Cardiac muscle cell (in vitro differentiated cells and primary cell): ENCODE measurements at places on chromosomes 11 and 22. TPM values are rescaled to one million over a fixed set of nuclear protein-coding genes. Genes with fewer than 3 reads are reported as not detected.

The AQP11 gene
- polyA plus RNA-seq = 2.7 and 5.1 TPM in 2 replicates

GRCh38 chr11:105443623-105444022, 166.2 kb upstream of the GRIA4 start:
- no peak overlapping the region for H3K27ac ChIP-seq
- no peaks in the 10 kb centered on the region for H3K36me3 ChIP-seq
- no peak for DNase-seq
- H3K27me3 ChIP-seq = no peaks in the 10 kb centered on the region
- no peak overlapping the region for H3K4me3 ChIP-seq
- H3K4me1 ChIP-seq = peaks cover 2% of the 10 kb centered on the region

The MGAT3 gene
- 9.9 and 12.3 TPM in 2 replicates for polyA plus RNA-seq

The TCN2 gene
- 7.6 and 7.8 TPM in 2 replicates for polyA plus RNA-seq

DNA sequence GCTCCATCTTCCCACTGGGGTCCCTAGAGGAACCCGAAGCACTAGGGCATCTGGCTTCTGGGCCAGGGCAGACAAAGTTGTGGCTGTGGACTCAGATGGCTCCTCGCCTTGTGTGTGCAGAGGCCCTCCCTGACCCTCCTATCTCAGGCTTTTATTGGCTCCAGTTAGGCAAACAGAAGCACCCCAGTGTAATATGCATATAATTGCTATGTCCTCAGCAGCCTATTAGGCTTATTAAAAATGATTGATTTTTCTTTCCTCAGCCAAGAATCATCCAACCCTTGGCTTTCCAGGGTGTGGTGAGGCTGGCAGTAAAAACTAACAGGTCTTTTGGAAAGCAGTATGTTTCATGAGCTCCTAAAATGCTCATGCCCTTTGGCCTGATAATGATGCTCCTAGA, 22.3 kb downstream of the UPB1 start:
- no peaks in the 10 kb centered on the region for H3K36me3 ChIP-seq
- DNase-seq = no peak
- no peaks in the 10 kb centered on the region for H3K27me3 ChIP-seq
- H3K27ac ChIP-seq = no peak overlapping the region
- no peaks in the 10 kb centered on the region for H3K4me1 ChIP-seq

DNA sequence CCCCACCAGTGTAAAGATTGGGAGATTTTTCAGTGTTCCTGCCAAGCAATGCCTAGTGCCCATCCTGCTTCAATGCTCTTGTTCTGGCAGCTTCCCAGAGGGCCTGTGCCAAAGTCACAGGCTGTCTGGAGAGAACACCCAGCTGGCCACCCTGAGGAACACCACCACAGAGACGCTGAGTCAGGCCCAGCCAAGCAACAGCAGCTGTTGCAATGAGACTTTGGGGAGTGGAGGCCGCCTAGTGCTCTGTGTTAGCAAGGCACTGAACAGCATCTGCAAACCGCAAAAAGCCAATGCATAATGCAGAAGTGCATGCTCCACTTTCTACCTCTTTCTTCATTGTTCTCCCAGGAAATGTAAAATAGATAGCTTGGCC, 168.1 kb downstream of the NXPE2 start:
- H3K36me3 ChIP-seq = no peaks in the 10 kb centered on the region
- no peaks in the 10 kb centered on the region for H3K27me3 ChIP-seq
- H3K27ac ChIP-seq = no peak overlapping the region
- H3K4me1 ChIP-seq = no peaks in the 10 kb centered on the region

The LAYN gene
- 1.1 and 1.7 TPM in 2 replicates for polyA plus RNA-seq

The SHISAL1 gene
- polyA plus RNA-seq = 0.40 and 0.80 TPM in 2 replicates

The C11orf91 gene
- 0.23 TPM in 1 of 2 replicates, not detected in the other for polyA plus RNA-seq

DNA sequence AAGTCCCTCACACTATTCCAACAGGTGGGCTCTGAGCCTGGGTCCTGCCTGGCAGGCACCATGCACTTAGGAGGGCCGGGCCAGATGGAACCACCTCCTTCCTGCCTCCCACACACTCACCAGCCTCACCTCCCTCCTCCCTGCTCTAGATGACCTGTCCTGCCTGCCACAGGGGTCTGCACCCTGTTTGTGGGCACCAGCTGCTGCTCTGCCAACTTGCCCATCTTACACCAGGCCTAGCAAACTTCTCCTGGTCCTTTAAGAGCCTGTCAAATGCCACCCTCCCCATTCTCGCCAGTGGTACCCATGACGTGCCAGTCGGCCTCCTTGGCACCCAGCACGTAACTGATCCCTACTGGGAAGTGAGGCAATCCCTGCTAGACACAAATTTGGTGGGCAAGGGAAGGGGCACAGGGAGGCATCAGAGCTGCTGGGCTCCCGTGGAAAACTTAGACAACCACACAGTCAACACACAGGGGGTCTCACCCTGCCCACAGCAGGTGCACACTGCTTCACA, 3.1 kb downstream of the MOB2 start:
- no peaks in the 10 kb centered on the region for H3K36me3 ChIP-seq
- no peak overlapping the region for H3K4me3 ChIP-seq
- DNase-seq = no peak
- no peak overlapping the region for H3K27ac ChIP-seq
- H3K27me3 ChIP-seq = no peaks in the 10 kb centered on the region

The ACER3 gene
- 9.8 and 13.4 TPM in 2 replicates for polyA plus RNA-seq

DNA sequence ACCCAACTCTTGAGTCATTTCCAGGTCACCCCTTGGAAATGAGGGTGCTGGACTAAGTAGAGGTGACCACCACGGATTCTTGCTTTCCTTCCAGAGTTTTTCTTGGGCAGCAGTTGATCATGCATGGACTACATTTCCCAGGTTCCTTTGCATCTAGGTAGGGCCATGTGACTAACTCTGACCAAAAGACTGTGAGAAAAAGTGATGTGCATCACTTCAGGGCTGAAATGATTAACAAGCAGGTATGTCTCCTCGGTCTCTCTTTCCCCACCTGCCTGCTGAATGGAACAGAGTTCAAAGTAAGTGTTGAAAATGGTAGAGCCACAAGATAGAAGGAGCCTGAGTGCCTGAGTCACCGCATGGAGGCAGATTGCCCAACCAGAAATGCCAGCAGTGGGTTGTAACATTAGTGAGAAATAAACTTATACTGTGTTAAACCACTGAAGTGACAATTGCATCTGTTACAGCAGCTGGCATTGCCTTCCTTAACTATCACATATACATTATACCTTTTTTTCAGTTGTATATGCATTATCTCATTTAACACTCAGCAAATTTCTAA, 113.5 kb downstream of the MN1 start:
- DNase-seq = no peak
- H3K4me1 ChIP-seq = peaks cover 13% of the 10 kb centered on the region
- no peaks in the 10 kb centered on the region for H3K27me3 ChIP-seq
- H3K36me3 ChIP-seq = no peaks in the 10 kb centered on the region
- H3K27ac ChIP-seq = no peak overlapping the region

GRCh38 chr11:2799881-2800654, 85.5 kb downstream of the CDKN1C start:
- no peak for DNase-seq
- H3K4me3 ChIP-seq = no peak overlapping the region
- H3K36me3 ChIP-seq = no peaks in the 10 kb centered on the region
- no peaks in the 10 kb centered on the region for H3K27me3 ChIP-seq
- no peak overlapping the region for H3K27ac ChIP-seq

The TNNT3 gene
- polyA plus RNA-seq = 0.92 and 3.8 TPM in 2 replicates

DNA sequence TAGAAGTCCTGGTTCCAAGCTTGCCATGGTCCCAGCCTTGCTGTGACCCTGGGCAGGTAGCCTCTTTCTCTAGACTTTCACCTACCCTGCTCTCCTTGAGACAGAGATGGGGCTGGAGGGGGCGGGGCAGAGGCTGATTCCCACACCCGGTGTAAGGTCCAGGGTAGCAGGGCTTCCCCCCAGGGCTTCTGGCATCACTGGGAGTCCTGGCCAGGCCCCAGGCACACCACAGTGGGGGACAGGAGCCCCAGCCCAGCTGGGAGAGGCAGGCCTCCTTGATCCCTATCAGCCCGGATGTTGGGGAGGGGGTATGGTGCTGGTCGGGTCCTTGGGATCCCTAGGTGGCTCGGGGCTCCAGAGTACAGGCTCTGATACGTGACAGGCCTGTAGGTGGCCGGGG, 1.7 kb upstream of the NUDT8 start:
- H3K36me3 ChIP-seq = peaks cover 6% of the 10 kb centered on the region
- H3K27me3 ChIP-seq = no peaks in the 10 kb centered on the region
- no peak overlapping the region for H3K4me3 ChIP-seq
- H3K4me1 ChIP-seq = peaks cover 14% of the 10 kb centered on the region
- H3K27ac ChIP-seq = no peak overlapping the region

The SGSM1 gene
- polyA plus RNA-seq = not detected in 2 replicates

The ACR gene
- polyA plus RNA-seq = not detected in 2 replicates

GRCh38 chr11:119693253-119693815, 35.7 kb downstream of the NECTIN1 start:
- no peaks in the 10 kb centered on the region for H3K36me3 ChIP-seq
- no peaks in the 10 kb centered on the region for H3K4me1 ChIP-seq
- H3K4me3 ChIP-seq = no peak overlapping the region
- H3K27me3 ChIP-seq = no peaks in the 10 kb centered on the region

The CYTH4 gene
- not detected in 2 replicates for polyA plus RNA-seq

DNA sequence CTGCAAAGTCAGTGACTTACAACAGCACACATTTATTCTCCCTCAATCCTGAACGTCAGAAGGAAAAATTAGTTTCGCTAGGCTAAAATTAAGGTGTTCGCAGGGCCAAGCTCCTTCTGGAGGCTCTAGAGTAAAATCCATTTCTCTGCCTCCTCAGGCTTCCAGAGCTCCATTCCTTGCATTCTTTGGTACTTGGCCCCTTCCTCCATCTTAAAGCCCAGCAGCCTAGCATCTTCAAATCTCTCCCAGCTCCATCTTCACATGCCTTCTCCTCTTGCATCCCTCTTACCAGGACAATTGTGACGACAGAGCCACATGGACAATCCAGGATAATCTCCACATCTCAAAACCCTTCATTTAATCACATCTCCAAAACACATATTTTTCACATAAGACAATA, 165.0 kb downstream of the GRIA4 start:
- H3K36me3 ChIP-seq = no peaks in the 10 kb centered on the region
- no peak overlapping the region for H3K27ac ChIP-seq
- no peak overlapping the region for H3K4me3 ChIP-seq
- H3K4me1 ChIP-seq = no peaks in the 10 kb centered on the region

DNA sequence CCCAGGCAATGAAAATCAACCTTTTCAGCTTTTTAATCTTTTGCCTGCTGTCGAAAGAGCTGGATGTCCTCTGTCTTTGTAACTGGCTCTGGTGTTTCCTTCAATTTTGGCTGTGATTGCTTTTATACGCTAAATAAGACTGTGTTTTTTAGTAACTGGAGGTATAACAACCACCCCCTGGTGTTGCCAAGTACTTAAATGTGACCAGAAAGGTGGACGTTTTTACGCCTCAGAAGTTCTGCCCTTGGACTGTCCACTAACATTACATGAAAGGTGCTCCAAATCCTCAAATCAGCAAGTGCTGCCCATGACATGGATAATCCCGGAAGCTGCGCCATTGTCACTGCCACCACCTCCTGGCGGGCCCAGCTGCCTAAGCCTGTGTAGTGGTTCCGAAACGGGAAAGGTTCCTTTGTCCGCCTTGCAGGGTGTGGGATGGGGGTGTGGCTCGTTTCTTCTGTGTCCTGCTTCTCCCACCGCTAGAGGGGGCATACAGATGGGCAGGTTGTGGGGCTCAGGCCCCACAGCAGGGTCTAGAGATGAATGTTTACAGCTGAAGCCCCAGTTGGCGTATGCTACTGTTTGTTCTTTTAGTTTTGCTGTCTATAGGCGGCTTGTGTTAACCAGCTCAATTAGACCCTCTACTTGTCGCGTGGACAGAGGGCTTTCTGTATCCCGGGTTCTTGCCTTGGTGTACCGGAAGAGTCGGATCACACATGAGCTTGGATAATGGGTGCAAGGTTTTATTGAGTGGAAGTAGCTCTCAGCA, 82.2 kb upstream of the SEPTIN5 start:
- no peak overlapping the region for H3K27ac ChIP-seq
- no peaks in the 10 kb centered on the region for H3K36me3 ChIP-seq
- no peak overlapping the region for H3K4me3 ChIP-seq
- DNase-seq = peak; percentile 56
- no peaks in the 10 kb centered on the region for H3K4me1 ChIP-seq

DNA sequence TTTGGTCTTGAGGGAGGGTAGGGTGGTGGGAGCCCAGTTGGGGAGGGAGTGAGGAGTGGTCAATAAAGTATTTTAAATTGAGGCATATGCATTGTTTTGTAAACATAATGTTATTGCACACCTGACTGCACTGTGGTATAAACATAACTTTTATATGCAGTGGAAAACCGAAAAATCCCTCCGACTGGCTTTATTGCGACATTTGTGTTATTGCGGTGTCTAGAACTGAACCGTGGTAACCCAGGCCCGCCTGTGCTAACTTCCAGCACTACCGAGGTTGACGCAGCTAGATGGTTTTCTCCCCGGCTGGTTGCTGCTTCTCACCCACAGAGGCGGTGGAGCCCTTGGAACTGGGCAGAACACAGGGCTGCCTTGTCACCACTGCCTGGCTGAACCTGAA, 7.6 kb upstream of the RNH1 start:
- no peaks in the 10 kb centered on the region for H3K4me1 ChIP-seq
- no peak for DNase-seq
- H3K27ac ChIP-seq = no peak overlapping the region
- no peak overlapping the region for H3K4me3 ChIP-seq

- H3K4me3 ChIP-seq = no peak overlapping the region
- H3K27me3 ChIP-seq = no peaks in the 10 kb centered on the region
- H3K36me3 ChIP-seq = no peaks in the 10 kb centered on the region
Measured at GRCh38 chr11:3178349-3178748, 13.2 kb upstream of the OSBPL5 start.

The TMEM86A gene
- polyA plus RNA-seq = 4.1 and 5.2 TPM in 2 replicates

The DRD2 gene
- 0.07 and 0.44 TPM in 2 replicates for polyA plus RNA-seq

- no peak overlapping the region for H3K4me3 ChIP-seq
- peak; percentile 36 for DNase-seq
- H3K36me3 ChIP-seq = peaks cover 4% of the 10 kb centered on the region
Measured at GRCh38 chr11:20397281-20397680, 9.8 kb downstream of the PRMT3 start.

The THY1 gene
- 6.8 and 7.5 TPM in 2 replicates for polyA plus RNA-seq

DNA sequence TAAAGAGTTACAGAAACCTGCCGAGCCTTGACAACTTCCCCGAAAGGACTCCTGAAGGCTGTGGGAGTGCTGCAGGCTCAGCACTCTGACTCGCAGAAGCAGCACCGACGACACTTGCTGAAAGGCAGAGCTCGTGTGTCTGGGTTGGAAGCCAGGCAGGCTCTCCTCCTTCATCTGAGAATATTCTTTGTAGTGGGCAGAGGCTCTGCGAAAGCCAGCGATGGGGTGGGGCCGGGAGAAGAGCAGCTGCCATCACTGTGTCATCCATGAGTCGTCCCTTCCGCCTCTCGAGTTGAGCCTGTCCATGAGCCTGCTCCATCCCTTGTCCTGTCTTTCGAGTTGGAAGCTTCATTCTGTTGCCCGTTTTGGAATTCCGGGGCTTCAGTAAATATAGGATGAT, 11.9 kb downstream of the GLB1L2 start:
- no peak for DNase-seq
- no peak overlapping the region for H3K4me3 ChIP-seq
- no peak overlapping the region for H3K27ac ChIP-seq

The PHLDB1 gene
- polyA plus RNA-seq = 56.7 and 60.2 TPM in 2 replicates

The OR6A2 gene
- polyA plus RNA-seq = 0.07 TPM in 1 of 2 replicates, not detected in the other

- H3K36me3 ChIP-seq = peaks cover 27% of the 10 kb centered on the region
- no peaks in the 10 kb centered on the region for H3K4me1 ChIP-seq
- no peak overlapping the region for H3K4me3 ChIP-seq
- H3K27ac ChIP-seq = peak overlapping the region; percentile 51
Measured at GRCh38 chr22:38735465-38736256, 20.1 kb downstream of the SUN2 start.

- H3K4me3 ChIP-seq = no peak overlapping the region
- peaks cover 21% of the 10 kb centered on the region for H3K4me1 ChIP-seq
- no peaks in the 10 kb centered on the region for H3K27me3 ChIP-seq
- no peak for DNase-seq
Measured at GRCh38 chr22:34841911-34842310, 224.0 kb upstream of the ISX start.

The LMNTD2 gene
- polyA plus RNA-seq = 18.4 and 18.8 TPM in 2 replicates
